ENCODE measurements at places on chromosomes 1 and 21. TPM values are rescaled to one million over a fixed set of nuclear protein-coding genes. Genes with fewer than 3 reads are reported as not detected.

Gene NR1I3
- under 0.01 TPM for total RNA-seq

Gene GNAT2
- total RNA-seq, result not detected

Gene IVL
- total RNA-seq, result under 0.01 TPM

Gene SPRR3
- total RNA-seq, result not detected

Gene LEPR
- 14.0 TPM for total RNA-seq

Gene KAZN
- 22.6 TPM for total RNA-seq

Gene ANKRD65
- total RNA-seq, result 0.49 TPM

Gene DR1
- 25.6 TPM for total RNA-seq

Gene CELA3A
- not detected for total RNA-seq

Gene POGK
- 48.9 TPM for total RNA-seq

Gene CFAP298
- 13.8 TPM for total RNA-seq

Gene CD244
- total RNA-seq, result not detected

Gene CD34
- total RNA-seq, result 3.4 TPM

Gene ATP1A2
- 93.2 TPM for total RNA-seq

Gene VCAM1
- total RNA-seq, result 19.9 TPM

Gene UBXN10
- 3.7 TPM for total RNA-seq

Gene OR10Z1
- not detected for total RNA-seq

Gene FAM229A
- total RNA-seq, result 2.2 TPM

Gene C1QTNF12
- total RNA-seq, result 0.25 TPM

Gene AMY1A
- not detected for total RNA-seq

Gene RBP7
- total RNA-seq, result not detected

Gene FLVCR1
- total RNA-seq, result 28.8 TPM

Gene DENND4B
- 15.2 TPM for total RNA-seq

Gene TRIM17
- 2.2 TPM for total RNA-seq

Gene TMEM79
- 0.98 TPM for total RNA-seq

Gene RHBG
- not detected for total RNA-seq

Gene TRNAU1AP
- 22.9 TPM for total RNA-seq

Gene SLAMF7
- under 0.01 TPM for total RNA-seq

Gene CACNA1E
- 62.7 TPM for total RNA-seq

Gene CFAP141
- not detected for total RNA-seq

Gene OR10T2
- not detected for total RNA-seq

Gene LCE1E
- total RNA-seq, result not detected

Gene KRTAP12-1
- total RNA-seq, result not detected

Measured in temporal lobe (tissue), 4 donors.